ENCODE measurements at places on chromosomes 4 and X.

- no peaks in the 10 kb centered on the region for H3K4me1 ChIP-seq
- H3K27ac ChIP-seq = no peak overlapping the region
- H3K36me3 ChIP-seq = no peaks in the 10 kb centered on the region
- no peak overlapping the region for H3K4me3 ChIP-seq
- H3K27me3 ChIP-seq = no peaks in the 10 kb centered on the region
Measured at GRCh38 chrX:74781507-74782034, 143.7 kb downstream of the NEXMIF start.

GRCh38 chr4:145154573-145154972, 25.8 kb downstream of the OTUD4 start:
- H3K4me3 ChIP-seq = no peak overlapping the region
- H3K36me3 ChIP-seq = no peaks in the 10 kb centered on the region
- DNase-seq = no peak
- no peak overlapping the region for H3K27ac ChIP-seq

- H3K36me3 ChIP-seq = no peaks in the 10 kb centered on the region
- no peak overlapping the region for H3K27ac ChIP-seq
- no peaks in the 10 kb centered on the region for H3K27me3 ChIP-seq
- no peak for DNase-seq
- no peak overlapping the region for H3K4me3 ChIP-seq
Measured at GRCh38 chr4:48334900-48335384, 6.4 kb upstream of the SLAIN2 start.

- H3K36me3 ChIP-seq = no peaks in the 10 kb centered on the region
- H3K27me3 ChIP-seq = no peaks in the 10 kb centered on the region
- H3K4me1 ChIP-seq = no peaks in the 10 kb centered on the region
- no peak for DNase-seq
- H3K4me3 ChIP-seq = no peak overlapping the region
- H3K27ac ChIP-seq = no peak overlapping the region
Measured at GRCh38 chrX:4239650-4240540, 526.4 kb upstream of the PRKX start.

GRCh38 chr4:152247271-152247975, 288.5 kb downstream of the FBXW7 start:
- no peak for DNase-seq
- H3K27me3 ChIP-seq = no peaks in the 10 kb centered on the region
- no peaks in the 10 kb centered on the region for H3K4me1 ChIP-seq
- no peak overlapping the region for H3K27ac ChIP-seq
- no peaks in the 10 kb centered on the region for H3K36me3 ChIP-seq

DNA sequence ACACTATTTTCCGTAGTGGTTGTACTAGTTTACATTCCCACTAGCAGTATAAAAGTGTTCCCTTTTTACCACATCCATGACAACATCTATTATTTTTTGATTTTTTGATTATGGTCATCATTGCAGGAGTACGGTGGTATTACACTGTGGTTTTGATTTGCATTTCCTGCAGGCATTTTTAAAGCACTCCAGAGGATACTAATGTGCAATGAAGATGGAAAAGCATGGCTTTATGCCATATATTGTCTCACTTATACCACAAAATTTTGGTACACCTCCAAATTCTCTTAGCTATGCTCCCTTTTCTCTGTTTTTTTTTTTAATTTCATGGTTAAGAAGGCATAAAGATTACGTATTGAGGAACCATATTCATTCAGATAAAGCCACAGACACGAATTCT, 35.1 kb upstream of the NPY2R start:
- no peaks in the 10 kb centered on the region for H3K4me1 ChIP-seq
- no peak overlapping the region for H3K27ac ChIP-seq
- no peaks in the 10 kb centered on the region for H3K36me3 ChIP-seq
- H3K27me3 ChIP-seq = no peaks in the 10 kb centered on the region

- no peak overlapping the region for H3K27ac ChIP-seq
- H3K4me1 ChIP-seq = no peaks in the 10 kb centered on the region
- H3K27me3 ChIP-seq = no peaks in the 10 kb centered on the region
- DNase-seq = no peak
- no peaks in the 10 kb centered on the region for H3K36me3 ChIP-seq
Measured at GRCh38 chr4:25769251-25769650, 93.5 kb downstream of the SEL1L3 start.
